ENCODE measurements at places on chromosomes 7 and 10.
A peak's percentile ranks its signal among the peaks of the same experiment; 100 is the strongest.

DNA sequence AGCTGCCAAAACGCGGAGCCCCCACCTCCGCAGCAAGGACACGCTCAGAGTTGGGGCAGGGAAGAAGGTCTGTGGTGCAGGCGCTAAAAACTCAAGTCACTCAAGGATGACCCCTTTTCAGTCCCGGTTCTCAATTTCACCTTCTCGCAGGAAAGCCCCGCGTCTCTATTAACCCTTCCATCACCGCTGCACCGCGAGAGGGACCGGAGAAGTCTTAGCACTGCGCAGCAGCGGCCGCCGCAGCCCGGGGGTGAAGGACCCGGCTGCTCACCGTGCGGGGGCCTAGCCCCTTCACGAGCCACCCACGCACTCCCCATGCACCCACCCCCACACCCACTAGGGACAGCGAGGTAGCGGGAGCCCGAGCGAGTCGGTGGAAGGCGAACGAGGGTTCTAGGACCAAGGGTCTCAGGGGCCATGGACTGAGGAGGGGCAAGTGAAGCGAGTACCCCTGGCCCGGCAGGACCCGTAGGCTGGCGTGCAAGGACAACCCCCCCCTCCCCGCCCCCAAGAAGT, 162.9 kb downstream of the SH3PXD2A start:
- peak; percentile 21 for DNase-seq

GRCh38 chr7:42217548-42217947, 19.5 kb downstream of the GLI3 start:
- DNase-seq, result no peak

DNA sequence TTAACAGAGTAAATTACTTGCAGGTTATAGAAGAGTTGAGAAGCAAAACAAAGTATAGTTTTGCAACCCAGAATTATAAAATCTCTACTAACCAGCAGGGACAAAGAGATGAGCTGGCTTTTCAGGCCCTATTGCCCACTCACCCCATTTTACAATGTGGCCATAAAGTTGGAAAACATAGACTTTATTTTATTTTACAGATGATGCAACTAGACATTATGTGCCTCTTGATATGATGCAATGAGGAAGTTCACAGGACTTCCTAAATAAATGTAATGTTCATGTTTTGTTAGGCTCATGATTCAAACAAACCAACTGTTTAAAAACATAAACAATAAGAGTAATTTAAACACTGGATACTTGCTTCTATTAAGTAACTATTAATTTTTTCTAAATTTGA, 141.1 kb upstream of the WNT16 start:
- no peak for DNase-seq

- DNase-seq, result no peak
Observed at GRCh38 chr10:26624006-26624405, 73.5 kb upstream of the PDSS1 start.

- DNase-seq, result no peak
Observed at GRCh38 chr10:93410697-93411348, 71.3 kb downstream of the MYOF start.

DNA sequence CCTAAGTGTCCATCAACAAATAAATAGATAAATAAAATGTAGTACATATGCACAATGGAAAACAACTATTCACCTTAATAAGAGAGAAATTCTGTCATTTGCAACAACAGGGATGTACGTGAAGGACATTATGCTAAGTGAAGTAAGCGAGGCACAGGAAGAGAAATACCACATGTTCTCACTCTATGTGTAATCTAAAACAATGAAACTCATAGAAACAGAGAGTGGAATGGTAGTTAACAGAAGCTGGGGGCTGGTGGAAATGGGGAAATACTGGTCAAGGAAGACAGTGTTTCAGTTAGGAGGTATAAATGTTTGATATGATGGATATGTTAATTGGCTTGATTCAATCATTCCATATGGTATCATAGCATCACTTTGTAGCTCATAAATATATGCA, 43.1 kb downstream of the ARL4A start:
- no peak for DNase-seq

- no peak for DNase-seq
Observed at GRCh38 chr7:118259115-118259514, 34.6 kb downstream of the ANKRD7 start.

GRCh38 chr7:141001546-141001945, 13.2 kb downstream of the MRPS33 start:
- no peak for DNase-seq

DNA sequence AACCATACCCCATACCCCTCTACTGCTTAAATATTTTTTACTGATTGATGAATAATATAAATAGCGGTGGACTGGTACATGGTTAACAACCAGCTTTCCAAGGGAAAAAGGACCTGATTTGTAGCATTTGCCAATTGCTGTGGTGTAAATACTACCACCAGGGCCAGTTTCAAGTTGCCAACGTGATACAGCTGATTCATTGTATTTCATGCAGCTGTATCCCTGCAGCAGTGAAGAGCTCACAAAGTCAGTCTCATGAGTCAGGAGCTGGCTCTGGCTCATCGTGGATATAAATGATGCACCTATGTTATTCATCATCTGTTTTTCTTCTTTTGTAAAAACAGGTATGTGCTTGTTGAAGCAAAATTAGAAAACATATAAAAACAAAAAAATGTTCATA, 15.2 kb downstream of the CALML5 start:
- DNase-seq, result no peak

DNA sequence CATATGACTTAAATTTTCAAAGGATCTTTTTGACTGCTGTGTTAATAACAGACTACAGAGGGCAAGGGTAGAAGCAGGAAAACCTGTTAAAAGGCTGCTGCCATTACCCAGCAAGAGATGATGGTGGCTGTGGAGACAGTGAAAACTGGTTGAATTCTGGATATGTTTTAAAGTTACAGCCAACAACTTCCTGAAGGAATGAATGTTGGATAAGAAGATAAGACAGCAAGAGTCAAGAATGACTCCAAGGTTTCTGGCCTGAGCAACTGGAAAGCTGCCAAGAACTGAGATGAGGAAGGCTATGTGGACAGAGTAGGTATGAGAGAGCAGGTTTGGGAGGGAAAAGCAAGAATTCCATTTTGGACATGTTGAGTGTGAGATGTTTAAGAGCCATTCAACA, 19.1 kb downstream of the CNOT4 start:
- DNase-seq, result no peak

- DNase-seq, result no peak
Observed at GRCh38 chr7:148037044-148037443, 553.5 kb upstream of the C7orf33 start.

DNA sequence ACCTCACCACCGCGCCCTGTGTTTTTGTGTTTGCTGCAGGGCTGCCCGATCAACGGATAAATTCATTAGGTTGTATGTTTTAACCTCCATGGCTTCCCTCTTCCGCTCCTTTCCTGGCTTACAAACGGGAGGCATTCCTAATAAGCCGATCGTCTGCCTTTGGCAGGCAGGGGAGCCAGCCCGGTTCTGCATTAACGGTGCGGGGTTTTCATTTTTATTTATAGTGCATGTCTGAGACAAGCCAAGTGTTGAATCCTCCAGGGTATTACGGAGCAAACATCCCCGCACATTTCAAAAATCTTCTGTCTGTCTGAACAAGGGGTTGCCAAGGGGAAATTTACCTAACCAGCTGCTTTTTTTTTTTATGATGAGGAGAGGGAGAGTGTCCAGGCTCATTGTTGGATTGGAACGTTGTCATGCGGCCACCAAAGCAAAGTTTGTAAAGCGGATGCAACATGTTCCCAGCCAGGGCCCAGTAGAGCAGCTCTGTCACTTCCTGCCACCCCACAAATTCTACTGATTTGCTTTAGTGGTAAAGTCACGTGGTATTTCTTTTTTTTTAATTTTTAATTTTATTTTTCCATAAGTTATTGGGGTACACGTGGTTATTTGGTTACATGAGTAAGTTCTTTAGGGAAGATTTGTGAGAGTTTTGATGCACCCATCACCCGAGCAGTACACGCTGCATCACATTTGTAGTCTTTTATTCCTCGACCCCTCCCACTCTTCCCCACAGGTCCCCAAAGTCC, 92.3 kb upstream of the BAIAP2L1 start:
- no peak for DNase-seq

DNA sequence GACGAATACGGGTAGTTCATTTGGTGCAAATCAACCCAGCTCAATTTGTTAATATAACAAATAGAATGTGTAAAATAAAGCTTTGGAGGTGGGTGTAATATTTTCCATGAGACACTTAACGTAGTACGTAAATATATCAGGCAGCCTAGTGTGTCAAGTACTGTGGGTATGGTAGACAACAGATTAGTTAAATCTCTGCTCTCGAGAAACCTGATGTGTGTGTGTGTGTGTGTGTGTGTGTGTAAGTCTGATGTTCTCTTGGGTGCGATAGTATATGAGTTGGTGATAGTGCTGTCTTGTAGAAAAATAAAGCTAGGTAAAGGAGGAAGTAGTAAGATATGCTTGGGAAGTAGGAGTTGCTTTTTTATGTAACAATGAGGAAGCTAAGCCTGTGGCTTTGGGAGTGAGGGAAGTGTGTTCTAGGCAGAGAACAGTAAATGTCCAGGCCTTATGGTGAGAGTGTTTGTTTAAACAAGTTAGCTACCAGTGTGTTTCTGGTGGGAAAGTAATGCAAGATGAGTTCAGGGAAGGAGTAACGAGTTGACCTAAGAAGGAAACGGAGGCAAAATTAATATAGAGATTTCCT, 26.1 kb downstream of the WAC start:
- no peak for DNase-seq

- DNase-seq, result no peak
Observed at GRCh38 chr10:12471135-12471534, 121.8 kb downstream of the CAMK1D start.

- peak; percentile 43 for DNase-seq
Observed at GRCh38 chr10:124734311-124735166, 9.6 kb downstream of the FAM53B start.

DNA sequence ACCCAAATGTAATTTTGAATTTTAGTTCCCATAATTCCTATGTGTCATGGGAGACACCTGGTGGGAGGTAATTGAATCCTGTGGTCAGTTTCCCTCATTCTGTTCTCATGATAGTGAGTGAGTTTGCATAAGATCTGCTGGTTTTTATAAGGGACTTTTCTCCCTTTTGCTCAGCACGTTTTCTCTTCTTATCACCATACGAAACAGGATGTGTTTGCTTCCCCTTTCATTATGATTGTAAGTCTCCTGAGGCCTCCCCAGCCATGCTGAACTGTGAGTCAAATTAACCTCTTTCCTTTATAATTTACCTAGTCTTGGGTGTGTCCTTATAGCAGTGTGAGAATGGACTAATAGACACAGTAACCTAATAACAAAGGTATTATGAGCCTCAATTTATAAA, 36.1 kb upstream of the ZNF736 start:
- DNase-seq, result no peak

DNA sequence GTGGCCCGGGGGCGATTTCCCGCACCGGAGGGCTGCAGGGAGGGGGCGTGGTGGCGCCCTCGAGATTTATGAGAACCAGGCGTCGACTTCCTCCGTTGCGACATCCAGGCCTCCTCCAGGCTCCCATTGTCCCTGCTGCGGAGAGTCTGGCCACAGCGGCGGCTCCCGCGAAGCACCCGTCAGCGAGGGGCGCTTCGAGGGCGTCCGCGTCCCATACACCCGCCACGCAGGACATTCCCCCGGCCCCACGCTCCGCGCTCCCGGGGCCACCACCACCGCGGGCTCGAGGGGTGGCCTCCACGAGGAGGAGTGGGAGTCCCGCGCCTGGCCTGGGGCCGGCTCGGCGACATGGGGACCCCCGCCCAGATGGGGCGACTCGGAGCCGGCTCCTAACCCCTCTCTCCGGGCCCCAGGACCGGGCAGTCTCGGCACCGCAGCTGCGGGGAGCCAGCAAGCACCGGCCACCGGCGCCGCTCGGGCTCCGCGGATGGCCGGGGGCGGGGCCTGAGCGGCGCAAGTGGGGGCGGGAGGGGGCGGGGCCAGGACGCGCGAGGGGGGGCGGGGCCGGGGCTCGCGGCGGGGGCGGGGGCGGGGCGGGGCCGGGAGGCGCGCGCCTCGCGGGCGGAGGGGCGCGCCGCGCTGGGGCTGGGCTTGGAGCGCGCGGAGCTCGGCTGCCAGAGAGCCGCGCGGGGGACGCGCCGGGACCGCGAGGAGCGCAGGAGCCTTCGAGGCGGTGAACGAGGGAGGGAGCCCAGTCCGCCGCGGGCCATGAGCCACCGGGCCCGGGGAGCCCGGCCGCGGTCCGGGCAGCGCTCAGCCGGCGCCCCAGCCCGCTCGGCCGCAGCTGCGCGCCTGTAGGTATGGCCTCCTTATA, at the start of gene SH2B2:
SH2B2 (plus strand) TSS at position 632 of the 874 bp plus-strand sequence. CDS start 13,683 bp downstream, outside the sequence.
- DNase-seq, result no peak

GRCh38 chr10:85315657-85316056, 987.3 kb downstream of the CCSER2 start:
- no peak for DNase-seq

All from CD8-positive, alpha-beta memory T cell (primary cell).